ENCODE measurements at places on chromosomes 6 and 20.

GRCh38 chr20:43528258-43528875, 20.9 kb downstream of the L3MBTL1 start:
- DNase-seq: no peak

DNA sequence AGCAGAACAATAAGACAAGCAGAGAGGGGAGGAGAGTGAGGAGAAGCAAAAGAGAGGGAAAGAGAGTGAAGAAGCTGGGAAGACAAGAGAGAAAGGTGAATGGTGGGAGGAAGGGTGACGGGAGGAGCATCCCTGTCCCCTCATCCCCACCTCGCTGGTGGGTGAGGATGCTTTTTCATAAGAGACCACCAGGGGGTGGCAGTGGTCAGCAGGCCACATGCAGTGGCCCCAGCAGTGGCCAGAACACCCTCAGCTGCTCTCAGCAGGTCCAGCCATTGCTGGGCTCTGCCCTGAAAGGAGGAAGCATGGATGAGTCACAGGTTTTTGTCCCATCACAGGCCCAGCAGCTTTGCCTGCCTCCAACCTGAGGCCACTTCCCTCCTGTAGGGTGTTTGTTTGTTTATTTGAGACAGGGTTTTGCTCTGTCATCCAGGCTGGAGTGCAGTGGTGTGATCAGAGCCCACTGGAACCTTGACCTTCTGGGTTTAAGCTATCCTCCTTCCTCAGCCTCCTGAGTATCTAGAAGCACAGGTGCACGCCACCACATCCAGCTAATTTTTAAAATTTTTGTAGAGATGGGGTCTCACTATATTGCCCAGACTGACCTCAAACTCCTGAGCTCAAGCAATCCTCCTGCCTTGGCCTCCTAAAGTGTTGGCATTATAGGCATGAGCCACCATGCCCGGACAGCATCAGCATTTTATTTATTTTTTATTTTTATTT, 24.0 kb downstream of the FGD2 start:
- no peak for DNase-seq

GRCh38 chr6:9461188-9461587, 953.7 kb downstream of the TFAP2A start:
- no peak for DNase-seq

- DNase-seq: no peak
Observed at GRCh38 chr20:31863296-31864085, 6.8 kb downstream of the DUSP15 start.

GRCh38 chr6:168841609-168842278, 400.8 kb downstream of the SMOC2 start:
- no peak for DNase-seq

DNA sequence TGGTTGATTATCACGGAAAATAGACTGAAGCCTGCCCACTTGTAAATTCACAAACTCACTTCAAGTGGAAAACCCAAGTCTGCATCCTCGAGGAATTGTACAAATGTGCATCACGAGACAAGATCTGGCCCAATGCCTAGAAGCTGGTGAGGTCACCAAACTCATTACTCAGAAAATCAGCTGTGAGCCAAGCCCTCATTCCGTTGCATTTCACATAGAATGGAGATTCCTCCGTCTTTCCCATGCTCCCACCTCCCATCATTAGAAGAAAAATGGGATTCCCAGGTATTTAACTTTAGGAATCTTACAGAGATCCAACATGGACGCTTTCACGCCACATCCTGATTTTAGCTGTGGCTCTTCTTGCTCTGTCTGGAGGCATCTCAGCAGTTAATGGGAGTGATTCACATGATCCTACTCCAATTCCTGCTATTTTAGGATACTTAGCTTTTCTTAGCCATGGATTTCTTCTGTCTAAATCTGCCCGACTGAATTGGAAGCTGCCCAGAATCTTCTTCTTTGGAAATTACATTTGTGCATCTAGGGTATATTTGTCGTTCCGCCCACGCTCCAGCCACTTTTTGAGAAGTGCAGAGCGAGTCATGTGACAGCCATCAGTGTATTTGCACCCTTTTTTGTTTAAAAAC, 68.7 kb upstream of the STMND1 start:
- DNase-seq: no peak
